ENCODE measurements at places on chromosomes 12 and 14.

- peaks cover 7% of the 10 kb centered on the region for H3K4me1 ChIP-seq
- H3K36me3 ChIP-seq, result no peaks in the 10 kb centered on the region
- no peak overlapping the region for H3K4me3 ChIP-seq
Observed at GRCh38 chr12:78191611-78192010, 360.9 kb downstream of the NAV3 start.

DNA sequence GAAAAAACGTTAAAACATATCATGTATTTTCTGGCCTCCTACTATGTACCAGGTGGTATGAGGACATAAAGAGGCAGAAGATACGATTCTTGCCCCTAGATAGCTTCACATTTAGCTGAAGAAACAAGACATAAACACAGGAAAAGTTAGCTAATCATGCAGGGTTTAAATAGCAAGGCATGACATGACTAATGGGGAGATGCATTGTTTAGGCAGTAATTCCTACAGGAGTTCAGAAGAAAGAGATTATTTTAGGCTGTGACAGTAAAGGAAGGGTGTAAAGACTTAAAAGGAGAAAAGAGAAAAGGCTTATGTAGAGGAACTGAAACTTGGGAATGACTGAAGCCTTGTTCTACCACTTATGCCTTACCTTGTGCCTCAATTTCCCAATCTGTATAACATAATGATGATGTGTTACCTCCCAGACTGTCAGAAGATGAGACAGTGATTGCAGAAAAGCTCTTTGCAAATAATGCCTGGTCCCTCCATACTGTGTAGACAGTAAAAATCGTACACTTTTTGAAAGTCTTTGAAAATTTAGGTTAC lies 44.4 kb downstream of the PRKCH start:
- H3K4me1 ChIP-seq, result peaks cover 16% of the 10 kb centered on the region
- no peak overlapping the region for H3K27ac ChIP-seq
- H3K36me3 ChIP-seq, result no peaks in the 10 kb centered on the region

- no peaks in the 10 kb centered on the region for H3K4me1 ChIP-seq
- DNase-seq, result no peak
- no peaks in the 10 kb centered on the region for H3K27me3 ChIP-seq
- peaks cover 44% of the 10 kb centered on the region for H3K36me3 ChIP-seq
- H3K4me3 ChIP-seq, result no peak overlapping the region
Observed at GRCh38 chr12:123741937-123742572, 20.0 kb upstream of the DNAH10 start.

- H3K36me3 ChIP-seq, result no peaks in the 10 kb centered on the region
- H3K27ac ChIP-seq, result peak overlapping the region; percentile 7
- DNase-seq, result no peak
- H3K4me1 ChIP-seq, result peaks cover 42% of the 10 kb centered on the region
- H3K27me3 ChIP-seq, result no peaks in the 10 kb centered on the region
Observed at GRCh38 chr12:19992311-19992710, 376.0 kb upstream of the PDE3A start.

All from mesothelial cell of epicardium (in vitro differentiated cells).